ENCODE measurements at places on chromosomes 6 and 20.

DNA sequence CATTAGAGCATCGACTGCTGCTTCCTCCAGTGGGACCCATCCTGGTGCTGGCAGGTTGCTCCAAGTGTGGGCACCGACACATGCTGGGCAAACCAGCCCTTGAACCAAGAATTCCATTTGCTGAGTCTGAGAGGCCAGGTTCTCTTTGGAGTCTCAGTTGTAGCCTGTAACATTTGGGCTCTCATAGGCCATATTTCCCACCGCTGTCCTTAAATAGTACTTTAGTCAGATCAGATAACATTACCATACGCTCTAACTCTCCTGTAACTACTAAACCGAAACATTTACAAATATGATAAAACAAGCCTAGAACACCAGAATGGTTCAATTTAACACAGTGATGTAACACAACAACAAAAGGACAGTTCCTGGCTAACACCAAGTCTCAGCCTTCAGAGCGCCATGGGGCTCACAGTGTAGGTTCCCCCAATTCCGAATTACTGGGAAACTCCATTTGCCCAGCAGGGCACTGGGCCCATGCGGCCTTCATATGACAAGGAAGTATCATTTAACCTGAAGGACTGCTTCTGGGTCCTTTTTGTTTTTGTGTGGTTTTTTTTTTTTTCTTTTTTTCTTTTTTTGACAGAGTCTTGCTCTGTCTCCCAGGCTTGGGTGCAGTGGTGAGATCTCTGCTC lies 28.4 kb upstream of the CD93 start:
- no peak for DNase-seq

- peak; percentile 67 for DNase-seq
Measured at GRCh38 chr6:18148304-18149025, 6.4 kb downstream of the TPMT start.

DNA sequence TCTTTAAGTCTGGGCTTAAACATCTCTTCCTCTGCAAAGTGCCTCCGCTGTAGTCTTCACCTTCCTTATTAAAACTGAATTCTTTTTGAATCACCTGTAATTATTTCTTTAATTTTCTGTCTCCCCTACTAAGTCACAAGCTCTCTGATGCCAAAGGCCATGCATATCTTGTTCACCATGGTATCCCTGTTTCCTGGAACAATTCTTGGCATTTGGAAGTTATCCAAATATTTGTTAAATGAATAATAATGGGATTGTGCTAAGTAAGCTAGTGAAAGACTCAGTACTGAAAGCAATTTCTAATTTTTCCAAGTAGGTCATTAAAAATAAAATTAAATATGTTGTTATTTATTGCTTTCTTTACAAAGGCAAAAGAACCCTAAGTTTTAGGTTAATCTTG lies 12.2 kb downstream of the SNAP91 start:
- no peak for DNase-seq

- no peak for DNase-seq
Measured at GRCh38 chr6:181049-181654, 111.1 kb upstream of the DUSP22 start.
